GM04503 (cell line): ENCODE measurements at places on chromosomes 3 and 15.

DNA sequence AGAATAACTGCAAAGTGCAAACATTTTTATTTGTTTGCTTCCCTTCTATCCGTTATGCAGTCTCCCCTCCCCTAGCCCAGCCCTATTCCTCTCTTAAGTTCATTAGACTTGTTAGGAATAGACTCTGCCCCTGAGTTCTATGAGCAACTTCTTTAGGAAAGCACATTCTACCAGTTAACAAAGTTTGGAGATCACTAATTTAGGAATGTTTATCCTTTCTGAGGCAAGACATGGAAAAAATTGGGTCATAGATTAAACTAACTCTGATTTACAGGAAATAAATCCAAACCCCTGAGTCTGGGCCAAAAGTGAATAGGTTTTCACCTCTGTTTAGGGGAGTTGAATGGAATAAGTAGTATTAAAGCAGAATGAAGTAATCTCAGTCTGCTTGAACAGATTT is 34.4 kb downstream of the C3orf80 start:
- no peak for DNase-seq

- DNase-seq = no peak
Observed at GRCh38 chr3:14145236-14145635, 20.4 kb downstream of the TMEM43 start.

GRCh38 chr15:66252685-66253417 is 699 bp downstream of the MEGF11 start:
- DNase-seq = no peak

DNA sequence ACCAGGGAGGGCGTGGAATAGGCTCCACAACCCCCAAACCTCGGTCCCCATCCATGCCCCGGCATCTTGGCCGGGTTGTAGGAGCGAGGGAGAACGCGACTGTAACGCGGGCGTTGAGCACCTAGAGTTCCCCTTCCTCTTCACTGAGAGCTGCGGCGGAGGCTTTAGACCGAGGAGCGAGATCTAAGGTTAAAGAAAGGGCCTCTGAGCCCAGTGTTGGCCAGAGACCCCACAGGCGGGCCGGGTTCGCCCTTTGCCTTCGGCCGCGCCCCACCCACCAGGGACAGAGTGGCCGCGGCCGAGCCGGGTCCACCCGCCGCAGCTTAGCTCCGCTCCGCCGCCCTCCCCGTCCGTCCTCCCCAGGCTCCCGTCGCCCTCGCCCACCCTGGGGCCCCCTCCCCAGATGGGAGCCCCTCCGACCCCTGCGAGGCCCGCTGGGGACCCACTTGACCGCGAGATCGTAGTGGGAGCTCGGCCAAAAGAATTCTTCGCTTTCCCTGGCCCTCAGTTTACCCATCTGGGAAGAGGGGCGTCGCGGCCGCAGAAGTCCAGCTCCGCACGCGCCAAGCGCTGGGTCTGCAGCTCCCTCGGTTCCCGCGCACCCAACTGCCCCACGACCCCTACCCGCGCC is 425 bp downstream of the ANPEP start:
- no peak for DNase-seq

- DNase-seq = no peak
Observed at GRCh38 chr15:87938031-87938430, 318.5 kb downstream of the NTRK3 start.

GRCh38 chr3:153161138-153161713 is 800 bp upstream of the RAP2B start:
- DNase-seq = peak; percentile 99

- DNase-seq = no peak
Observed at GRCh38 chr3:196684548-196685407, 27.3 kb downstream of the CEP19 start.

DNA sequence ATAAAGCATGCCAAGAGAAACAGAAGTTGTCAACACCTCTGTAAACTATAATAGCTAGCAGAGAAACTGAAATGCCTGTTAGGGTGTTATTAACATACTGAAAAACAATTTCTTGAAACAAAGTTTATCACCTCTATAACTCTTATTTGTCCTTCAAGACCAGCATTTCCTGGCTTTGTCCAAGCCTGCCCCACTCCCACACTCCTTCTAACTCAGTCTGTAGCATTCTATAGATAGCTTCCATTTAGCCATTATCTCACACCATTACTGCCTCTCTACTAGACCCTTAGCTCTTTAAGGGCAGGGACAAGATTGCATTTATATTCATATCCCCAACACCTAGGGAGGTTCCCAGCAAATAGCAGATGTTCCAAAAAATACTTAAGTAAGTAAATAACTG is 36.5 kb downstream of the GK5 start:
- DNase-seq = no peak

GRCh38 chr3:159447841-159448240 is 540.8 kb upstream of the IL12A start:
- no peak for DNase-seq

DNA sequence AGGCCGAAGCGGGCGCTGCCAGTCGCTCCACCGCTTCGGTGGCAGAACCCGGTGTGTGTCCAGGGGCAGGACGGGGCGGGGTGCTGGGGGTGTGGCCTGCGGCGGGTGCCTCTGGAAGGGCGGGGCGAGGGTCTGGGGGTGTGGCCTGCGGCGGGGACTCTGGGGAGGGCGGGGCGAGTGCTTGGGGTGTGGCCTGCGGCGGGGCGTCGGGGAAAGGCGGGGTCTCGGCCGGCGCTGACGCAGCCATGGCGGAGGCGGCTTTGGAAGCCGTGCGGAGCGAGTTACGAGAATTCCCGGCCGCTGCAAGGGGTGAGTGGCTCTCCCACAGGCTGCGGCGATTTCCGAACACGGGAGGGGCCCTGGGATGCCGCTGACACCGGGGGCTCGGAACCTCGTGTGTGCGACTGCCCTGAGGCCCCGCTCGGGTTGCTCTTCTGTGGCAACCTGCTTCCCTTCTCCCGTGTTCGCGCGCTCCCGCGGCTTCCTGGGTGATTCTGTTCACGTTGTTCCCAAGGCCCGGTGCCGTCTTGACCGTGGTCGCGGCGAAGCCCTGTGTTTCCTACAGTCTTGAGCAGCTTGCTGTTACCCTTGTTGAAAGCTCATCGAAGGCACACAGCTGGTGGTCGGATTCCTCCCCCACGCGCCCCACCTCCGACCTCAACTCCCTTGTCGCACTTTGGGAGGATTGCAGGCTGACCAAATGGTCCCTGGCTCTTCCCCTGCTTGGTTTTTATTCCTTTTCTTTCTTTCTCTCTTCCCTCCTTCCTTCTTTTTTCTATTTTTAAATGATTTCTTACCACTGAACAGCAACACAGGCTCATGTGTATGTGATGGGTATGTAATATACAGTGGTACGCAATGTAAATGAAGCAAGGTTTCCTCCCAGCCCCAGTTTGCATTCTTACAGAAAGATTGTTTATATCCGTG is at the start of gene JMJD7:
JMJD7 (plus strand) TSS at position 213 of the 927 bp plus-strand sequence; CDS start at position 246, 33 bp downstream.
- DNase-seq = peak; percentile 21

DNA sequence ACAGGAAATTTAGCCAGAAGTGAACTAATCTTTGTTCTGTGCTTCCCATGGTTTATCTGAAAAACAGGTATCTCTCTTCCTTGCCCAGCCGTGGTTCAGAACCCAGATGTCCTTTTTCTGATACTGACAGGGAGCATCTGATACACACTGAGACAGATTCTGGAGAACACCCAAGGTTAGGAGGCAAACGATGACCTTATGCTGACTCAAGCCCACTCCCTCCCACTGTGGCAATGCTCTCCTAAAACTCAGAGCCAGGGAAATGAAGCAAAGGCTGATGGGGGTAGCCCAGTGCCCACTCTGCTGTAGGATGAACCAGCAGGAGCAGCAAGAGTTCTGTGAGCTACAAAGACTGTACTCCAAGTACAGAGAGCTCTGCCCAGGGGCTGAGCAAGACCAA is 225.1 kb downstream of the NTRK3 start:
- DNase-seq = no peak
